ENCODE measurements at places on chromosomes 6 and 20.

DNA sequence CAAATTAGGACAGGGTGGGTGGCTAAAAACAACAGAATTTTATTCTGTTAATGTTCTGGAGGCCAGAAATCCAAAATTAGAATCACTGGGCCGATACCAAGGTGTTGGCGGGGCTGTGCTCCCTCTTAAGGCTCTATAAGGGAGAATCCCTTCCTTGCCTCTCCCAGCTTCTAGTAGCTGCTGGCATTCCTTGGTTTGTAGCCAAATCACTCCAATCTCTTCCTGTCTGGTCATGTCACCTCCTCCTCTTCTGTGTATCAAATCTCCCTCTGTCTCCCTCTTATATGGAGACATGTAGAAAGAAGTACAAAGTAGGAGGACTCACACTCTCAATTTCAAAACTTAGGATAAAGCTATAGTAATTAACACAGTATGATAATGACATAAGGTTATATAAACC, 102.9 kb upstream of the SIRPA start:
- DNase-seq = no peak

DNA sequence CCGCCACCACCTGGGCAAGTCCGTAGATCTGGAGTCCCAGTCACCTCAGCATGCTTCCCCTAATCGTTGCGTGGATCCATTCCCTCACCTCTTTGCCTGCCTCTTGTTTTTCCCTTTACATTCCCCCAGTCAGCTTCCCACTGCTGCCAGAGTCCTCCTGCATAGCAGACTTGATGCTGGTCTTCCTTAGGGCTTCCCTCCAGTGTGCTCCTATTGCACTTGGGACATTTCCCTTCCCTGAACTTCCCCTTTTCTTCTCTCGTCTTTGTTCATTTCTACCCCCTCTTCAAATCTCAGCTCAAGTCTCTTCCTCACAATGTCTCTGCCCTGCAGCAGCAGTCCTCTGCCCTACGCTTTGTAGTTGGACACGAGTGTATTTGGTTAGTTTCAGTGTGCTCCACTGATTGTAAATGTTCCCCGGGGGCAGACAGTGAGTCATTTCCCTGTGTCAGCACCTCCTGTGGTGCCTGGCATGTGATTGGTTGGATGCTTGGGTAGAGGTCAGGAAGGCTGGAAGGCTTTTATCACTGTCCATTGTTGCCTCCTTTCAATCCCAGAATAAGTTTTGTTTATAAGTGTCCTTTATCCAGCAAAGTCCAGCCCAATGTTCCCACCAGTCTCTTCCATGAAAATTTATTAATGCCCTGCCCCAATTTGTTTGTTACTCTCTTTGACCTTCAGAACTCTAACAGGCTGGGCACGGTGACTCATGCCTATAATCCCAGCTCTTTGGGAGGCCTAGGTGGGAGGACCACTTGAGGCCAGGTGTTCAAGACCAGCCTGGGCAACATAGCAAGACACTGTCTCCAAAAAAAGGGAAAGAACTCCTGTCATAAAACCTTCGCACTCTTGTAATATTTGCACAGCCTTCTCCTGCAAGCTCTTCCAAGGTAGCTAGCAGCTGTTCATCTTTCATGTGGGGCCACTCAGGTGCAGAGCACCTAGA, 38.3 kb downstream of the FAM120B start:
- no peak for DNase-seq

DNA sequence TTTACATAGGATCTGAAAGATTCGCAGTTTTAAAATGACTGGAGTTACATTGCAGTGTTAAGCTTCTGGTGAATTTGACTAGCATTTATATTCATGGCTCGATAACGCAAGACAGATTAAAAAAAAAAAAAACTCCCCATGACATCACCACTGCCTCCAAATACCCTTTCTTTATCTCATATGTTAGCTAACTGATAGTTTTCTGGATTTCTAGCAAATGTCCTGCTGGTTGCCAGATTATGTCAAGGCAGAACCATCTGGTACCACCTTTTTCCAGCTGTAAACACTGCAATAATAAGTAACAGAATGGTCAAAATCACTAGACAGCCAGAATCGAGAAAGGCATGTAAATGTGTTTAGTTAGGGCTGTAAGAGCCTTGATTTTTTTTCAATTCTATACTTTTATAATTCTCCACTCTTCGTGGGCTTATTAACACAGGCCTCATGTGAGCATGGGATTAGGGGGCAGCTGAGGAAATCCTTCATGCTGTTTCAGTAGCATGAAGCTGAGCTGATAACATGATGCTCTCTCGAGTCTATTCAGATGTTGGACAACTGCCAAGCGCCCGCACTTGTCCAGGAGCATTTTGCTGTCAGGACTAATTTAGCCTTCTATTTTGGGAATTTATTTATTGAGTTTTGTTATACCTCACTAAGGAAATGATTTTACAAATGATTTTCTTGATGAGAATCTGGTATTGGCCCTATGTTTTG, 166.0 kb upstream of the SCGN start:
- DNase-seq = no peak

DNA sequence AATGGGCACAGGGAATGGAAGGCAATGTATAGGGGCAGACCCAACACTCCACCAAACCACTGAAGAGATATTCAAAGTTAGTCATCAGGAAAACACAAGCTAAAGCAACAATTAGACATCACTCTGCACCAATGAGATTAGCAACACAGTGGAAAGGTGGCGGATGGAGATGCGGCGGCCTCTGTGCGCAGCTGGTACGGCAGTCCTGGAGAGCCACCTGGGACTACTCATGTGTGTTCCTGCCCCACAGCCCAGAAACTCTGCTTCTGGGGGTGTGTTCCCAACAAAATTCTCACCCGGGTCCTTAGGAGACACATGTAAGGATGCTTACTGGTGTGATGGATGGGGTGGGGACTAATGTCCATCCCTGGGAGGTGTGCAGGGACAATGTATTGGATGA, 82.4 kb downstream of the DHX35 start:
- no peak for DNase-seq

DNA sequence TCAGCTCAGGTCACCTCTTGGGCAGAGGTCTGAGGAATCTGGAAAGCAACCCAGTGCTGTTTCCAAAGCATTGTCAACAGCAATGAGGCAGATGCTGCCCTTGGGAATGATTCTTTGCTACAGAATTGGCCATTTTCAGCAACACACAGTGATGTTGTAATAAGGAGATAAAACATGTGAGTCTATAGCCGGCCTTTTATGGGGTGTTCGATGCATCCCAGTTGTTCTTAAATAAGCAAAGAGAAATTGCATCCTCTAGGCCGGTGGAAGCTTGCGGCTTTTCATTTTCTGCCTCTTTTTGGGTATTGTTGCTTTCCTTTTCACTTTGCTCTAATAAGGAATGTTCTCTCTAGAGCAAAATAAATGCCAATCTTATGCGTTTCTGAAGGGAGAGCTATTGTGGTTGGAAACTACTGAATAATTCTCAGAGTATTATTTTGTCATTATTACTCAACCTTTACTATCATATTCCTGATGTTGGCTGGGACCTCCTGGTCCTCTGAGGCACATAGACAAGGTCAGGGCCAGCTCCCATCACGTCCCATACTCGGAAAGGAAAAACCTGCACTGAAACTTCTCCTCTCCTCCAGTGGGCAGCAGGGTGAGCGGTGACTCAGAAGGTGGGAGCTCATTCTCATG, 214.2 kb downstream of the CDH26 start:
- DNase-seq = no peak

- DNase-seq = no peak
Observed at GRCh38 chr6:169479783-169480495, 221.9 kb downstream of the WDR27 start.

DNA sequence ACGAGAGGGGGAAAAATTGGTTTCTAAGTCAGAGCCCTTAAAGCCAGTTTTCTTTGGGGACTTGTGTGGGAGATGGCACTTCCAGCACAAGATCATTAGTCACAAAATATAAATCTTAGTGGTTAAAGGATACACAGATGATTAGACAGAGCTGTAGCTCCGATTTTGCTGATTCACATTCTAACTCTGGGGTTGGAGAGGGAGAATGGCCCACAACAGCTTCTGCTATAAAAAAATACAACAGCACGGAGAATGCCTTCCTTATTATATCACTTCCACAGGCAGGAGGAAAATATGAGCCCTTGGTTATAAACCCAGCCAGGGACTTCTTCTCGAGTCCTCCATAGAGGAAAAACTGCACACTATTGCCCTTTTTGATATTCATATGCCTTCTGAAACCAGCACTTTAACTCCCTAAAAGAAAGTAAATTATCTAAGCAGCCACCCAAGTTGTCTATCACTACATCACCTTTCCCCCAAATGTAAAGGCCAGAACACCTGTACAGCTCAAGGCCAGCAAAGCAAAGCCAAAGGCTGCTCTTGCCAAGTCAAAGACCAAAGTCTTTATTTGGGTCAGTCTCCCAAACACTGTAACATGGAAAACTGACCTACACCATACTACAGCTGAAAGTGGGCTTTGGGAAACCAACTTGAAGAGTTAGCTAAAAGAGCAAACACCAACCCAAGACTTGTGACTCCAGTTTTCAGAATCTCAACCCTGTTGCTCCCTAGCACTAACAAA, 10.4 kb downstream of the MRPL14 start:
- no peak for DNase-seq

DNA sequence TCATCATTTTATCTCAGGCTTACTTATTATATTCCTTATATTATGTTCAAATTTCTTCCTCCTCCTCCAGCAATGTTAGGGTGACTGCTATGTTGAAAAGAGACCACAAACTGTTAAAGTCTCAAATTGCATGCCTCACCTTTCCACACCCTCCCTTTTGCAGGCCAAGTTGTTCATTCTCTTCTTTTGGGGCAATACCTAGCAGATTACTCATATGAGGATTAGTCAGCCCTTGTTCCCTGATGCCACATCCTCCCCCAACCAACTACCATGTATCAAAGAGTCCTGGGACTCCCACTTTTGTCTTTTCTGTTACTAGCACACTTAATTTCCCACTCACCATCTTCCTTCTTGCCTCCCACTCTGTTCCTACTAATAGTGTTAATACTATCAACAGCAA, 434.7 kb downstream of the BCKDHB start:
- DNase-seq = no peak

GRCh38 chr6:100232781-100233573, 231.7 kb downstream of the SIM1 start:
- no peak for DNase-seq

GRCh38 chr20:59276938-59277337, 23.5 kb upstream of the EDN3 start:
- DNase-seq = no peak

GRCh38 chr6:30396833-30397479, 52.0 kb downstream of the RPP21 start:
- peak; percentile 94 for DNase-seq

DNA sequence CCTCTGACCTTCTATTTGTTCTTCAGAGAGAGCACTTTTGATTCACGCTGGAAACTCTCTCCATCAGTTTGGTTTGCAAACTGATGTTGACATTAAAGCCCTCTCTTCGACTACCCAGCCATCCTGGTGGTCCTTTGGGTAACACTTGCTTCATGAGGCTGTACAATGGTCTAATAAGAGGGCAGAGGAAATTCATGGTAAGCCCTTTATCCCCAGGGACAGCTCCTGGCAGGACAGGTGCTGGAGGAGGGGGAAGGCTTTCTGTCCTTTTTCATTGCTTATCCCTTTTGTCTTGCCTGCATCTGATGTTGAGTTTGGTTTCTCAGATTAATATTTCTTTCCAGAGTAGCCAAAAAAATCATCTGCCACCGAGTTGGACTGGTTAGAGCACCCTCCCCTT, 52.1 kb upstream of the CD93 start:
- DNase-seq = no peak

DNA sequence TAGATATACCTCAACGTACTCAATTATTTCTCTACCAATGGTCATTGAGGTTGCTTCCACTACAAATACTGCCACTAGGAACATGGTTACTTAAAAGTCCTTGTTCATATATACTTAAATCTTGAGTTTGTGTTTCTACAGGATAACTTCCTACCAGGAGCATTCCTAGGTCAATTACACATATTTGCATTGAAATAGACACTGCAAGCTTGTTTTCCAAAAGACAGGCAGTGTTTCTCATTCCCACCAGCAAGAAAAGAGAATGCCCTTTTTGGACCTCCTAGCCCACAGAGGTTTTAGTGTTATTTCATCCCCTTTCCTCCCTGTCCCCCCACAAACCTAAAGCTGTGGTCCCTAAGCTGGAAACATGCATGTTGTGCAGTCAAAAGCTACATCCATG, 177.3 kb downstream of the ID4 start:
- DNase-seq = no peak

GRCh38 chr6:49787176-49787575, at the start of gene PGK2:
TSS of gene PGK2 (minus strand) at chr6:49787285. CDS start at chr6:49787187, 98 bp downstream.
- no peak for DNase-seq

- no peak for DNase-seq
Observed at GRCh38 chr20:5074232-5074674, 45.5 kb downstream of the PCNA start.

Data from mesenteric fat pad (tissue), 1 donor.